ENCODE measurements at places on chromosomes 3 and 15.

GRCh38 chr15:84772031-84772430 is 23.6 kb downstream of the ZNF592 start:
- DNase-seq, result no peak

DNA sequence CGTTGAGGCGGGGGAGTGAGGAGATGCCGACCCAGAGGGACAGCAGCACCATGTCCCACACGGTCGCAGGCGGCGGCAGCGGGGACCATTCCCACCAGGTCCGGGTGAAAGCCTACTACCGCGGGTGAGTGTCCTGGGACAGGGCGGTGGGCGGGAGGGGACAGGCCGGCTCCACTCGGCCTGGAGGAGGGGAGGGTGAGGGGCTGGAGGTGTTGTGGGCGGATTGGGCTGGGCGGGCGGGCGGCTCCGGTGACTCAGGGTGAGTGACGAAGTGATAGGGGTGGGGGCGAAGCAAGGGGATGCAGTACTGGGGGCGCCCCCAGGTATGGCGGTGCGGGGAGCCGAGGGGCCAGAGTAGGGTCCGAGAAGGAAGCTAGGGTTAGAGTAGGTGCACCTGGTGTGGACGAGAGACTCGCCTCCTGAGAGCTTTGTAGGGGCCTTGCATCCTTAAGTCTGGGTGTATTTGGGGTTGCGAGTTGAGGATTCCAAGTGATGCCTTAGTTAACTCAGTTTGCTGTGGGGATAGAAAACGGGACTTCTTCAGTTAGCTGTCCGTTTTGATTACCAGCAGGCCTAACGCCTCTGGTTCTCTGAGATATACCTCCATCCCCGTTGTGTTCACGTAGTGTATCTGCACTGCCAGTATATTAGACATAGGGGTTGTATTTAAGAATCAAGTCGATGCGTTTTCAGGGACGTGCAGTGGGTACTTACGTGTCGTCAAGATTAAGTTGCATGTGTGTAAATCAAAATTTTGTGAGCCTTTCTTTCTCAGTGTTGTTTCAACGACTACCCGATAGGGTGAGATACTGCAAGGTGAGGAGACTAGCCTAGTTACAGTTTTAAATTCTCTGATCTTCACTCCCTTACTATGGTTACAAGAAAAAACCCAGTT is 670 bp downstream of the PRKCI start:
- DNase-seq, result no peak

DNA sequence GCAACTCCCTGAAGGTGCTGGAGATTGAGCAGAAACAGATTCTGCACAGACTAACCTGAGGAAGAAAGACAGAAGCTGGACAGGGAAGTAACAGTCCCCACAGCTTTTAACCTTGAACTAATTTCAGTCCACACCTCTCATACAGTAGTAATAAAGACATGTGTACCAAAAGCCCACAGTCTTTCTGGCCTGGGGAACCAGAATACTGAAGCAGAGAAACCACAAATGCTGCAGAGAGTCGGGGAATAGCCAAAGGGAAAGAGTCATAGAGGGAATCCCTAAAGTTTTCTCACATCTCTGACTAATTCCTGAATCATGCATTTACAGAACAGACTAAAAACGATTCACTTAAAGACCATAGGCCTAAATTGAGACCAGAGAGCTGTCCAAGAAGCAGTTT is 503.4 kb upstream of the NECTIN3 start:
- DNase-seq, result no peak

DNA sequence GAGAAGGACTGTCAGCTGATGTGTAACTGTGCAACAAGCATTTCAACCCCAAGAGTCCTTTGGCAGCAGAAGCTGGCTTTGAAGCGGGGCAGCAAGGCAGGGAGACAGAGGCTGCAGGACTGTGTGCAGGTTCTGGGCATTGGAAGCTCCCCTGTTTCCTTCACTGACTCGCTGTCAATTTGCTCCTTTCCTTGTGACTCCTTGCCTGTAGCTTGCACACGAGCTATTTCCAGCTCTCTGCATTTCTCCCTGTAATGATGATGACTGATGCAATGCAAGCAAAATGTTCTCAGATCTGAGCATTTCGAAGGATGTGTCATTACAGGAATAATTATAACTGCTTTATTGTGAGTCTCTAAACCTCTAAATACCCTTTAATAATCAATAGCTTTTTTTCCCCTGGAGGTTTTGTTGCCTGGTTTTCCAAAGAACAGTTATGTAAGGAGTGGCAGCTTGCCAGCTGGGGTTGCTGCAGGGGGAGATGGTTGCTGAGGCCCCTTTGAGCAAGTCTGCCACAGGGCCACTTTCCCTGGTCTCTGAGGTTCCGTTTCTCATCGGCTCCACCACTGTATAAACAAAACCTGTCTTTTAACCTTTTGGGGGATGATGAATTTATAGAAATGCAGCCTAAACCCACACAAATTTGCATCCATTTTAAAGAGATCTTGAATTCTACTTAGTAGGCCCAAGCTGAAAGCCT is 2.8 kb downstream of the APOD start:
- no peak for DNase-seq

GRCh38 chr3:187855131-187855530 is 109.9 kb upstream of the BCL6 start:
- no peak for DNase-seq

GRCh38 chr3:14256561-14257342 is 78.1 kb downstream of the LSM3 start:
- DNase-seq, result no peak

Measured in cortex of kidney (tissue), 1 donor.